ENCODE measurements at places on chromosomes 6 and 20.

DNA sequence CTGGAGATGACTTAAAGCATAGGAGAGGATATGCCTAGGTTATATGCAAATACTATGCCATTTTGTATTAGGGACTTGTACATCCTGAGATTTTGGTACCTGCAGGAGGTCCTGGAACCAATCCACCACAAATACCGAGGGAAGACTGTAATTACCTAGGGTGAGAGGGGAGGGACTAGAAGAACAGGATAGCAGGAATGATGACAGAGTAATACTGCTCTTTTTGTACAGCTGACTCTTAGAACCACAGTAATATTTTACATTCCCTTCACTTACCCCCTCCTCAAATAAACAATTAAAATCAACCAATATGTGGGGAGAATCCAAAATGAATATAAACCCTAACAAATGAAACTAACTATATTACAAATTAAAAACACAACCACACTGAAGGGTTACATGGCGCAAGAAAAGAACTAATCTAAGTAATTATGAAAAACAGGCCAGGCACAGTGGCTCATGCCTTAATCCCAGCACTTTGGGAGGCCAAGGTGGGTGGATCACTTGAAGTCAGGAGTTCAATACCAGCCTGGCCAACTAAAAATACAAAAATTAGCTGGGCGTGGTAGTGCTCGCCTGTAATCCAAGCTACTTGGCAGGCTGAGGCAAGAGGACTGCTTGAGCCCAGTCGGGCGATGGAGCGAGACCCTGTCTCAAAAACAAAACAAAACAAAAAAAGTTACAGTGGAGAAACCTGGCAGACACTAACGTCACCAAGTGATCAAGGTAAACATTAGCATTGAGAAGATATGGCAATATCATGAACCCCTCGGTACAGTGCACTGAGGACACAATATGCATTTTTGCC lies 37.1 kb downstream of the MAP1LC3A start:
- no peak for DNase-seq

DNA sequence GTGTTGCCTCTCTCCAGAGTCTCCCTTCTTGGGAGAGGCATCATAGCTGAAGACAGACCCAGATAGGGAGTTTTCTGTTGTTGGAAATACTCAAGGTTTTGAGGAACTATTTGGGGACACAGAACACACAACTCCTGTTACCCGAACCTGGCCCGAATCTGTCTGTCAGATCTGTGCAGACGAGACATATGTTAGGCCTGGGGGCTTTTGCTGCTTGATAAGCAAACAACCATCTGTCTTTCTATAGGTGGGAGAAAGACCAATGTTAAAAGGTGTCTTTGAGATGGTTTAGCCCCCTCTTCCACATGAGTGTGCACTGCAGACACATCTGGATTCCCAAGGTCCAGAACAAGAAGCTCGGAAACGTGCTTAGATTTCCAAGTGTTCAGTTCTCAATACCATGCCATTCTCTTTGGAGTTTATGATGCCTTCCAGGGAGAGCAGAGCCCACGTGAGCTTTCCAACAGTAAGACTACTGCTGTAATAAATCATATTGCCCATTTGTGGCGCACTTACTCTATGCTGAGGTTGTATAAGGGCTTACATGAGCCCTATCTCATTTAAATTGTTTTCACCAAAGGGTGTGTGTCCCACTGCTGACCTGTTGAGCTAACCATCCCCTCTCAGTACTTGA lies 3.8 kb upstream of the STX16 start:
- DNase-seq, result no peak

DNA sequence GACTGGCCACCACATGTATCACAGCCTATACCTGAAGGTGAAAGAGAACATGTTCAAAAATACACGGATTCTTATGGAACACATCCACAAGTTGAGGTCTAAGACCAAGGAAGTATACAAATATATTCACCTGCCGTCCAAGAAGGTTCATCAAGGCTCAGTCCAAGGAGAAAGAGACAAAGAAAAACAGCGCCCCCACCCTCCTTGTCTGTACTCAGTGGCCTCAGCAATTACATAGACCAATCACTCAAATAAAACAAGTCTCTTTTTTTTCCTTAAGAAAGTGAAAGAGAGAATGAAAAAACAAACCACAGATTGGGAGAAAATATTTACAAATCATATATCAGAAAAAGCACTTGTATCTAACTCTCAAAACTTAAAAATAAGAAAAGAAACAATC lies 19.5 kb downstream of the CPXM1 start:
- DNase-seq, result no peak

DNA sequence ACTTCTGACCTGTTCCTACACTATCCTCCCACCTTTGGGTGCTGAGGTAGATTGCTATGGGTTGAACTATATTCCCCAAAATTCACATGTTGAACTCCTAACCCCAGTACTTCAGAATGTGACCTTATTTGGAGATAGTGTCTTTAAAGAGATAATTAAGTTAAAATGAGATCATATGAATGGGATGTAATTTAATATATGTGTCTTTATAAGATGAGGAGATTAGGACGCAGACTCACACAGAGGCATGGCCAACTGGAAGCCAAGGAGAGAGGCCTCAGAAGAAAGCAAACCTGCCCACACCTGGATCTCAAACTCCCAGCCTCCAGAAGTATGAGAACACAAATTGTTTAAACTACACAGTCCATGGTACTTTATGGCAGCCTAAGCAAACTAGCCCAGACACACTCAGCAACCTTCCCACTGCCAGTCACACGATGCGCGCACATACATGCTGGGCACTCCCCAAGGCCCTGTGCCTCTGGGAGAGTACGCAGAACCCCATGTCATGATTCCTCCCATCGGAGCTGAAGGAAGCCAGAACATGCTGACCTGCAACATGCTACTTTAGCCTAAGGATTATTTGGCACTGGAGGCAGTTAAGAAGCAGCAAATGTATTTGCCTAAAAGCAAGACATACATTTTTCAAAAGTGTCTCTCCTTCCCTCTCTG lies 8.9 kb upstream of the SLC22A1 start:
- DNase-seq, result no peak
